ENCODE measurements at places on chromosomes 3 and 15. TPM values are rescaled to one million over a fixed set of nuclear protein-coding genes. Genes with fewer than 3 reads are reported as not detected.

DNA sequence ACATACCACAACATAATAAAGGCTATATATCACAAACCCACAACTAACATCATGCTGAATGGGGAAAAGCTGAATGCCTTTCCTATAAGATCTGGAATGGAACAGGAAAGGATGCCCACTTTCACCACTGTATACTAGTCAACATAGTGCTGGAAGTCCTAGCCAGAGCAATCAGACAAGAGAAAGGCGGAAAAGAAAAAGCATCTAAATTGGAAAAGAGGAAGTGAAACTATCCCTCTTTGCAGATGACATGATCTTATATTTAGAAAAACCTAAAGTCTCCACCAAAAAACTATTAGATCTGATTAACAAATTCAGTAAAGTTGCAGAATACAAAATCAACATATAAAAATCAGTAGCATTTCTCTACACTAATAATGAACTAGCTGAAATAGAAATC is 14.6 kb upstream of the PIK3CA start:
- DNase-seq, result no peak

GRCh38 chr15:78083687-78084448 is 6.4 kb upstream of the TBC1D2B start:
- DNase-seq, result no peak

GRCh38 chr3:62968128-62968527 is 92.9 kb upstream of the CADPS start:
- DNase-seq, result no peak

GRCh38 chr3:8635631-8636030 is 9.0 kb downstream of the SSUH2 start:
- DNase-seq, result no peak

TMEM44 gene
- polyA plus RNA-seq, result 26.7 TPM

DNA sequence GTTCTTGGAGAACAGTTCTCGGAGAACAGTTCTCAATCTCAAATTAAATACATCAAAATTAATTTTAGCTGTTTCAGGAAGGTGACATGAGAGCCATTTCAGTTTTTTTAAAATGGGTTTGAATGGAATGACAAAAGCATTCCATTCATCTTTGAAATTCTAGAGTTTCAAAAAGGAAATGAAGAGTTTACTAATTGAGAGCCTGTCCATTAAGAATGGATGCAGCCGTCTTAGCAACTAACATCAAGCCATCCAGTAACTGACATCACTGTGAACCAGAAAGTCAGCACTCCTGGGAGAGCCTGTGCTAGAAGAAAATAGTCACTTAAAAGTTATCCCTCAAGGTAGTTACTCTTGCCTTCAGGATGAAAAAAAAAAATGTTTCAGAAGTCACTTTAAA is 47.0 kb upstream of the FSTL1 start:
- DNase-seq, result no peak

ITIH4 gene
- polyA plus RNA-seq, result 32.4 TPM

CACNA2D3 gene
- polyA plus RNA-seq, result 1.9 TPM

DNA sequence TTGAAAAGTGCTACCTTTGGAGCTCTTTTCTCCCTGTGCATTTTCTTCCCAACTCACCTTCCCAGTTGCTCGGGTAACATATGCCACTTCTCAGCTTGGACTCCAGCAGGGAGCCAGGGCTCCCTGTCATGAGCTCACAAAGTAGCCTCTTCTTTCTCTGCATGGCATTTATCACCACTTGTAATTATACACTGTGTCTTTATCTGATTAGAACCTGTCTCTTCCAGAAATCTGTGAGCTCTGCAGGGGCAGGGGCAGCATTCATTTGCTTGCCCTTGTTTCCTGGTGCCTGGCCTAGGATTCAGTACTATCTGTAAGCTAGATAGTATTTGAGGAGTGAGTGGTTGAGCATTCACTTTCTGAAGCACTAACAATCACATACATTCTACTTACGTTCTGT is 100.9 kb downstream of the CLSTN2 start:
- no peak for DNase-seq

DOCK3 gene
- polyA plus RNA-seq, result 0.15 TPM

DNA sequence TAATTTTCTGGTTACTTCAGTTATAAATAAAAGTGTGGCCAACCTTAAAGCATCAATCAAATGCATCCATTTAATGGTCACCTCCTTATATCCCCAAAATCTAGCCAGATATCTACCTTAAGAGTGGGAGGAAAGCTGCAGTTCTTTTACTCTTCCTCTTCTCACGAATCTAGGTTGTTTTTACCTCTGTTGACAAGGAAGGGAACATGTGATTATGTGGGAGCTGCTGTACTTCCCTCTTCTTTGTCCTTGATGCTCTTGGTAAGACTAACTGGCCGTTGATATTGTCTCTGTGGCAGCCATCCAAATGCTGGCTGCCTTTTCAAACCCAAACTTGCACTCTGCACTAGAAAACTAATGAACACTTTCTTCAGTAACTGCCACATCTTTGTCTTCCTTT is 275.3 kb upstream of the CADM2 start:
- DNase-seq, result no peak

All from forelimb muscle (tissue), 1 donor.